ENCODE measurements at places on chromosomes 6 and 20.

GRCh38 chr6:53864781-53865180 lies 70.0 kb downstream of the LRRC1 start:
- no peak for DNase-seq

GRCh38 chr6:56483929-56484328 lies 158.8 kb downstream of the DST start:
- DNase-seq: no peak

GRCh38 chr6:159953091-159953601 lies 15.7 kb upstream of the IGF2R start:
- DNase-seq: no peak

DNA sequence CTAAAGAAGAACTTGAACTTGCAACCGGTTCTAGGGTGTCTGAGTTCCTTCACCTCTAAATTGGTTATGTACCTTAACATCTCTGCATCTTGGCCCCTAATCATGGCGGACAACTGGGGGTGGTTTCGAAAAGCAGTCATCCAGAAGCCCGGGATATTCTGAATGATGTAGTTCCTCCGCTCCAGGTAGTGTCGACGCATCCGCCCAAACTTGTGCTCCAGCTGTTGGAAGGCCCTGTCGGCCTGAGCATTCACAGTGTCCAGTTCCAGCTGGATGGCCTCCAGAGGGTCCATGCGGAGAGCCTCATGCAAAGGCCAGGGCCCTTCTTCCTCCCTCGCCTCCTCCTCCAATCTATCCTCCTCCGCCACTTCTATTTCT lies 887 bp downstream of the TSPYL1 start:
- no peak for DNase-seq

- no peak for DNase-seq
These were observed 392.4 kb downstream of the TAF4 start for GRCh38 chr20:61673152-61673847.

DNA sequence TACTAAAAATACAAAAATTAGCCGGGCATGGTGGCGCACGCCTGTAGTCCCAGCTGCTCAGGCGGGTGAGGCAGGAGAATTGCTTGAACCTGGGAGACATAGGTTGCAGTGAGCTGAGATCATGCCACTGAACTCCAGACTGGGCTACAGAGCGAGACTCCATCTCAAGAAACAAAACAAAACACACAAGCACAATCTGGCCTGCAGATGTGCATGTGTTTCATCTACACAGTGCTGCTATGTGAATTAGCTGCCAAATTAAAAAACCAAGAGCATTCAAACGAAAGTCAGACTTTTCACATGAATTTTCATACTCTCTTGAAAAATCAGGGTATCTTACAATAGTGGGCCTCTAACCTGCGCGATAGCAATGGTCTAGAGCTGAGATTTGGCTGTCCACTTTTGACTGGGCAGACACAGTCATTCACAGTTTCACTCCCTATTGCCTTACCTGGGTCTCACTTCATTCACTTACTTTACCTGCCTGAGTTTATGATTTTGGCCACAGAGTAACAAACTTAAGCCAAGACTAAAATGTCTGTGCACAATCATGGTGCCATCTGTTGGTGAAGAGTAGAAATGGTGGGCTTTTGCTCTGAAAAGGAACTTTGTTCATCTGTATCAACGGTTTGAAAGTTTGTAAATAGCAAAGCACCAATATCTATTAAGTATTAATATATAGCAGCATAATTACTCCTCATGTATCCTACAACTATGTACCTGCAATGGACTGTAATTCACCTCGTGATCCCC lies 138.5 kb upstream of the UST start:
- no peak for DNase-seq

- no peak for DNase-seq
These were observed 22.5 kb upstream of the SCAF8 start for GRCh38 chr6:154710689-154711088.

DNA sequence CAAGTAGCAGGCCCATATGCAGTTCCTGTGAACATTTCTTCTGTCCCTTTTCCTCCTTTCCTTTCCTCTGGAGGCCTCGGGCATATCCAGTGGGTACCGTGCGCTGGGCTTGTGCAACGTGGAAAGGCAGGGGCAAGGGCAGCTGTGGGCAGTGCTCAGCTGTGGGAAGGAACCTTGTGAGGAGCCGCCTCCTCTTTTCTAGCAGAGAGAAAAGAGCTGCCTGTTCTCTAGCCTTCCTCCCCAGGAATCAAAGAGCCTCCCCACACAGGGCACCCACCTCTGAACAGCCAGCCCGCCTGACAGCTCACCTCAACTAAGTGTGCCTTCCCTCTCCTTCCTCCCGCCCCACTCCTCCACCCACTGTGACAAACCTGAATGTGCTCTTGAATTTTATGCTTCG lies 143.3 kb upstream of the HDDC2 start:
- peak; percentile 19 for DNase-seq

DNA sequence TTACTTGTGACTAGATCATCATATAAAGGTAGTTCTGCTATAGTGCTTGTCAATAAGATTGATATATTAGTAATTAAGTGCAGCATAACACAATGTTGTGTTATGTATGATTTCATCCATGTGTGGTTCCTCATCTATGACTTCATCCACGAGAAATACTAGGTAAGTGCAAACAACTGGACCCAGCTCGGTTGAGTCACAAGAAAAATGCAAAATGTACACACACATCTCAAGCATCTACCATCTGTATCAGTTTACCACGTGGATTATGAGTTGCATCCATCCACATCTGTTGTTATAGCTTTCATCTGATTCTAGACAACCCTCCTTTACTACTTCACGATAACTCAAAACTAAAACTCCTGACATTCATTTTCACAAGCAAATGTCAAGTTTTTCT lies 517.0 kb upstream of the CITED2 start:
- no peak for DNase-seq

DNA sequence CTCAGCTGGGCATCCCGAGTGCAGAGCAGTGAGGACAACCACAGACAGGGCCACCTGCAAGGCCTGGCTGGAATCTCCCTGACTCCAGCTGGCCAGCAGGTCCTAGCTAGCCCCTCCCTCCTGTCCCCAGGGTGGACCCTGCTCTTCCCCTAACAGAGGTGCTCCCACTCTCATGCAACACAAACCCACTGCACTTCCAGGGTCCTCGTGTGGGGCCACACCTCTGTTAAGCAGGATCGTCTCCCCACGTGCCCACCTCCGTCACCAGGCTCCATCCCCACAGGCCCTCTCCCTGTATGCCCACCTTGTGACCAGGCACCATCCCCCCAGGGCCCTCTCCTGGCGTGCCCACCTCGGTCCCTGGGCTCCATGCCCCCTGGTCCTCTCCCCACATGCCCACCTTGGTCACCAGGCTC lies 17.3 kb downstream of the TAF4 start:
- DNase-seq: no peak

DNA sequence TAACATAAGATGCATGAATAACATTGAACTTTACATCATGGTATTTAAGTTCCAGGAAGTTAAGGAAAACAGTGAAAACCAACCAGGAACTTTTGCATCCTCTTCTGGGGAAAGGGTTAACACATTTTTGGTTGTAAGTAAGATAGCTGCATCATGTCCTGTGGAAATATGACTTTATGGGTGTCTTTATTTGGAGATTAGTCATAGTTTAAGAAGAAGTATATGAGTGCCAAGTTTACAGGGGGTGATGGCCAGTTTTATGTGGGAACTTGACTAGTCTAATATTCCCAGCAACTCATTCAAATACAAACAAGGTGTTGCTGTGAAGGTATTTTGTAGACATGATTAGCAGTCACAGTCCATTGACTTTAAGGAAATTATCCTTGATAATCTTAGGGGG lies 78.0 kb downstream of the PDE10A start:
- no peak for DNase-seq

- DNase-seq: no peak
These were observed 393.5 kb downstream of the NKAIN2 start for GRCh38 chr6:124197148-124197547.

DNA sequence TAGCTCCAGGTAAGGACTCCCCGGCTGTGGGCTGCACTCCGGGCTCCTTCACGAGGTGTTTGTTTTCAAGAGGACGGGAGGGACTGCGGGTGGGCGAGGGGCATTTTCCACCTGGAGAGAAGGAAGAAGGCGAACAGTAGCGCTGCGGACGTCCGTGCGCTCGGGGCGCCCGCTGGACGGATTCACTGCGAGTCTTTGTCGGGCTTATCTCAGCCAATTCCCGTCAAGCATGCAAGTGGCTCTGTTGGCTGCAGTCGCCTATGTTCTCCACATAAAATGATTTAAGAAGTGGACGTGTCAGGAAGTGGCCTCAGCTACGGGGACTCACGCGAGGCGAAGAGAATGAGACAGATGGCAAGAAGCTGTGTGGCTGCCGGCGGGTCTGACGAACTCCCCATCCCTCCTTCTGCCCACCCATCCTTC lies 332 bp downstream of the GRIK2 start:
- DNase-seq: no peak

GRCh38 chr6:135920689-135921088 lies 69.2 kb downstream of the PDE7B start:
- no peak for DNase-seq

GRCh38 chr6:4272996-4273395 lies 137.6 kb upstream of the ECI2 start:
- DNase-seq: no peak

DNA sequence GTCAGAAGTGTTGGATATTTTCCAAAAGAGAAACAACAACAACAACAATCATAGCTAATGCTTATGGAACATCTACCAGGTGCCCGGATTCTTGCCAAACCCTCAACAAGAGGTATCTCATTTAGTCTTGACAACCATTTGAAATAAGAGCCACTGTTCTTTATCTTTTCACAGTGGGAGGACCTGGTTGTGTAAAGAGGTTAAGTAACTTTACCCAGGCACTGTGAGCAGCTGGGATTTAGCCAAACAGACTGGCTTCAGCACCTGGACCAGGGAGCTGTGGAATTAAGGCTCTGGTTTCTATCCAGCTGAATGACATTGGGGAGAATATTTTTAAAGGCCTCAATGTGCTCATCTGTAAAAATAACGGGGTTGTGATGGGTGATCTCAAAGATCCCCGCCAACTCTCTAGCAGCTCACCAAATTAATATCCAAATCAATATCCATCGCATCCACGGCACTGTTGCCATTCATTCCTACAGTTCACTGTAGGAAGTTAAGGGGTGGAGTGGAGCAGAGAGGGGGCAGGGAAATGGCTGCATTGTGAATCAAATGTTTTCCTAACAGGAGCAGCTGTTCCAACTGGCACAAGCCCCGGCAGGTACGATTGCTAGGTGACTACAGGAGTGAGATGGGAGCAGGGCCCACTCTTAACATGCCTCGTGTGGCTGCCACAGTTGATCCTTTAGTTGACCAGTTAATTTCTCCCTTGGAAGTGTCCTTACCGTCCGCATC lies 61.8 kb downstream of the GCNT2 start:
- DNase-seq: no peak

DNA sequence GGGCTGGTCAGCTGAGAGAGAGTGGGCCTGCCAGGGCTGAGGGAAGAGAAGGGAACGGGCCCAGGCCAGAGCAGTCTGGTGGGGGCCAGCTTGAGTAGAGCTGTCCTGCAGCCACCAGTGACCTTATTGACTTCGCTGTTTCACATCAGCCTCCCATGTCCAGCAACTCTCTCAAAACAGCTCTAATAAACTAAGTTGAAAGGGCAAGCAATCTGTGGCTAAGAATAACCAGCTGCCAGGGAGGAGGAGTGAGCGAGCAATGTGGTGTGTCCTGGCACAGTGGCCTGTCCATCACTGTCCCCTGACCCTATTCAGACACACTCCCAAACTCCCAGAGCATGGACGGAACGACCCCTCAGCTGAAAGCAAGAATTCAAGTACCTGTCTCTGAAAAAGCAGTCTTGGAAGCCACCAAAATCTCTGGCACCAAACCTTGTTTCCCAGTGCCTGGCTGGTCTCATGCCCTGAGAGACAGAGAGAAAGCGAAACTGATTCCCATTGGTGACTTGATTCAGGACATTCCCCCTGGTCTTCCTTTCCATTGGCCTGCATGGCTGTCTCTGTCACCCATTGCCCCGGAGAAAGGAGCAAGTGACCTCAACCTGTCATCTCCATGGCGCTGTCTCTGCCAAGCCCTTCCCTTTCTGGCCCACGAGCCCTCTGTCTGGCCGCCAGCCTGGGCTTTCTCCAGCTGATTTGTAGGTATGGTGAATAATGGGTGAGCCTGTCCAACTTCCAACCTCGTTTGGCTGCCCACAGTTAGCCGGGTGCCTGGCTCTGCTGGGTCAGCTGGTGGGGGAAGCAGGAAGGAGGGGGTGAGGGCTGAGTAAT lies at the start of gene DDO:
TSS of gene DDO (minus strand) at position 490 of the 831 bp plus-strand sequence. CDS start 2,113 bp downstream, outside the sequence.
- DNase-seq: peak; percentile 74

DNA sequence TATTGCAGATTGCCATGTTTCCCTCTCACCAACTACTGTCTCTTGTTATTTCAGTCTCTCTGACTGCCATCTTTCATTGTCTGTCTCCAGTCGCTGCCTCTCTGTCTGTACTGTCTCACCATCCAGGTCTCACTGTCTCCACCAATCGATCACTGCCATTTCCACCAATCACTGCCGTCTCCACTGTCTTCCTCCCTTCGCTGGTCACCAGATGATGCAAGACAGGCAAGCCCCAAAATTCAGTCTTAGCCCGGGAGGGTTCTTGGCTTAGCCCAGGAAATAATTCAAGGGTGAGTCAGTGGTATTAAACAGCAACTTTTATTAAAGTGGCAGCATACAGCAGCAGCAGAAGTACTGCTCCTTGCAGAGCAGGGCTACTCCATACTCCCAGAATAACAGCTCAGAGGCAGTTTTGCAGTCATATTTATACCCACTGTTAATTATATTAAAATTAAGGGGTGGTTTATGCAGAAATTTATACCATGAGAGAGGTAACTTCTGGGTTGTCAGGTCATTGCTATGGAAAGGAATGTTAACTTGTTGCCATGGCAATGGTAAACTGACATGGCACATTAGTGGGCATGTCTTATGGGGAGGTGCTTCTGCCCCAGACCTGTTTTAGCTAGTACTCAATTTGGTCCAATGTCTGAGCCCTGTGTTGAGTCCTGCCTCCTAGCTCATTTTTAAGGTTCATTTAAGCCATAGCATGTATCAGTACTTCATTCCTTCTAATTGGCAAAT lies 23.0 kb upstream of the ECHDC1 start:
- DNase-seq: no peak

DNA sequence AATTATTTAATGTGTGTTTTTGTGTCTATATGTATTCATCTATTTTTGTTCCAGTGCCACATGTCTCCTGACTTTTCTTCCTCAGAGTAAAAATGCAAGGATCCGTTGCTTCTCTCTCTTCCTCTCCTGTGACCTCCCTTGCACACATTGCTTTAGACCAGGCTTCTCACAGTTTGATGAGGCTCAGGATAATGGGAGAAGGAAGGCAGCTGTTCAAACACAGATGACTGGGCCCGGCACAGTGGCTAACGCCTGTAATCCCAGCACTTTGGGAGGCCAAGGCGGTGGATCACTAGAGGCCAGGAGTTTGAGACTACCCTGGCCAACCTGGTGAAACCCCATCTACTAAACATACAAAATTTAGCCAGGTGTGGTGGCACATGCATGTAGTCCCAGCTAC lies 241.9 kb downstream of the SAMD5 start:
- no peak for DNase-seq

DNA sequence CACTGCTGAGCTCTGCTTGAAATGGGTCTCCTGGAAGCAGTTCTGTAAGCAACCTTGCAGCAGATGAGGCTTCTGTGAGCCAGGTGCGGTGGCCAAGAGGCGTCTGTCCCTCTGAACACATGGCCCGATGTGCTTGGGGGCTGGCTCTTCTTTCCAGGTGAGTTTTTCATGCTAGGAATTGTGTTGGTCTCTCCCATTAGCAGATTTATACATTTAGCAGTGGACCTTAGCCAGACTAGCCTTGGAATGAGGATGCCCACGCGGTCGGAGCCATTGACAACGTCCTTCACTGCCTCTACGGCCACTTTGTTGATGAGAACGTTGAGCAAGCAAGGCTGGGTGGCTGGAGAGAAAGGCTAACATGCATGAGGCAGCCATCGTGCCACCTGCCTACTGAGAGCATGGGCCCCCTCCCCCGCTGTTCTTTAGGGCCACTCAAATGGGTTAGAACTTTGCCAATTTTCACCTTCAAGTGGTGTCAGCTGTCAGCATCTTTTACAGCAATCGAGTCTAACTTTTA lies 33.5 kb downstream of the ERMARD start:
- no peak for DNase-seq

Measured in caudate nucleus (tissue), 63 donors.